Stimulated activated CD8-positive, alpha-beta memory T cell treated with anti-CD3 and anti-CD28 coated beads, Interleukin-15, amount 100 ng/mL, for 48 hours (primary cell): ENCODE measurements at places on chromosomes 7 and 10.

DNA sequence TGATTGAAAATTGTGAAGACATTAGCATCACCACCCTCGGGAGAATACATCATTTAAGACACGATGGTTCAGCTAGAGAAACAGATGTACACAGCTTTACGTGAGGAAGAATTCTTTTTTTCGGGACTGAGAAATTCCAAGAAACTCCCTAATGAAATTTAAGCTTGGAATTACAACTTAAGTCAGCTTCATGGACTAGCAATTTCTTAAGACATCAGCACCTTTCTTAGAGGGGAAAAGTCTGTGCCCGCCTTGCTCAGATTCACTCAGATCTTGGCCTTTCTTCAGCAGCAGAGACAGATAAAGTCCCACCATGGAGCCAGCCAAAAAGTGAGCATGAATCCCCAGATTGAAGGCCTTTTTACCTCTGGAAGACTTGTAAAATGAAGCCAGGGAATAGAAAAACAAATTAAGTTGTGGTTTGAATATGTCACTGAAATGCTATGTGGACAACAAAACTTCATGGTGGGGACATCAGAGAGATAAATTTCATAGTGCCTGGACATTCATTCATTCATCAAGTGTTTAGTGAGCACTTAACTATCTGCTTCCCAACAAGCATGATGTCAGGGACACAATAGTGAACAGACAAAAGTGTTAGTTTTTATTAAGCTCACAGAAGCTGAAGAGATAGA lies 32.1 kb downstream of the PRKG1 start:
- no peak for DNase-seq

DNA sequence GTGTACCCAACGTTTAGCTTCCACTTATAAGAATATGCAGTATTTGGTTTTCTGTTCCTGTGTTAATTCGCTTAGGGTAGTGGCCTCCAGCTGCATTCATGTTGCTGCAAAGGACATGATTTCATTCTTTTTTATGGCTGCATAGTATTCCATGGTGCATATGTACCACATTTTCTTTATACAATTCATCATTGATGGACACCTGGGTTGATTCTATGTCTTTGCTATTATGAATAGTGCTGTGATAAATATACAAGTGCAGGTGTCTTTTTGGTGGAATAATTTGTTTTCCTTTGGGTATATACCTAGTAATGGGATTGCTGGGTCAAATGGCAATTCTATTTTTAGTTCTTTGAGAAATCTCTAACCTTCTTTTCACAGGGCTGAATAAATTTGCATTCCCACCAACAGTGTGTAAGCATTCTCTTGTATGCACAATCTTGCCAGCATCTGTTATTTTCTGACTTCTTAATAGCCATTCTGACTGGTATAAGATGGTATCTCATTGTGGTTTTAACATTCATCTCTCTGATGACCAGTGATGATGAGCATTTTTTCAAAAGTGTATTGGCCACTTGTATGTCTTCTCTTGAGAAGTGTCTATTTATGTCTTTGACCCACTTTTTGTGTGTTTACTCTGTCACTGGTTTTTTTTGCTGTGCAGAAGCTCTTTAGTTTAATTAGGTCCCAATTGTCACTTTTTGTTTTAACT lies 72.5 kb upstream of the CC2D2B start:
- no peak for DNase-seq

DNA sequence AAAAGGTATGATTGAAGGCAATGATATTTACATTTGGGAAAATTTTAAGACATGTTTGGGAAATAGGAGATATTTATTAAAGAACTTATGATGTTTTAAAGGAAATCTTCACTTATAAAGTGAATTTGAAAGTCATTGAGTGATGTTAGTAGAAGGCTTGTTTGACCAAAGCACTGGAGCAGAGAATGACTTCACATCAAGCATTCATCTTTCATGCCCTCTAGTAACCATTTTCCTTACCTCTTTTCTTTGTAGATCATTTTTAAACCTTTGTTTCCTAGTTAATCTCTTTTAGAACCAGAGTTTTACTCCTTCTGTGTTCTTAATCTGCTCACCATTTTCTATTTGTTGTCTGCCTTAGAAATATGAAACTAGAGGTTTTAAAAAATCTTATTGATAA lies 111.3 kb upstream of the FOXP2 start:
- DNase-seq, result no peak

GRCh38 chr10:45640941-45641340 lies 31.6 kb downstream of the ZFAND4 start:
- DNase-seq, result no peak

- no peak for DNase-seq
Observed at GRCh38 chr10:3476186-3476585, 303.6 kb upstream of the PITRM1 start.

DNA sequence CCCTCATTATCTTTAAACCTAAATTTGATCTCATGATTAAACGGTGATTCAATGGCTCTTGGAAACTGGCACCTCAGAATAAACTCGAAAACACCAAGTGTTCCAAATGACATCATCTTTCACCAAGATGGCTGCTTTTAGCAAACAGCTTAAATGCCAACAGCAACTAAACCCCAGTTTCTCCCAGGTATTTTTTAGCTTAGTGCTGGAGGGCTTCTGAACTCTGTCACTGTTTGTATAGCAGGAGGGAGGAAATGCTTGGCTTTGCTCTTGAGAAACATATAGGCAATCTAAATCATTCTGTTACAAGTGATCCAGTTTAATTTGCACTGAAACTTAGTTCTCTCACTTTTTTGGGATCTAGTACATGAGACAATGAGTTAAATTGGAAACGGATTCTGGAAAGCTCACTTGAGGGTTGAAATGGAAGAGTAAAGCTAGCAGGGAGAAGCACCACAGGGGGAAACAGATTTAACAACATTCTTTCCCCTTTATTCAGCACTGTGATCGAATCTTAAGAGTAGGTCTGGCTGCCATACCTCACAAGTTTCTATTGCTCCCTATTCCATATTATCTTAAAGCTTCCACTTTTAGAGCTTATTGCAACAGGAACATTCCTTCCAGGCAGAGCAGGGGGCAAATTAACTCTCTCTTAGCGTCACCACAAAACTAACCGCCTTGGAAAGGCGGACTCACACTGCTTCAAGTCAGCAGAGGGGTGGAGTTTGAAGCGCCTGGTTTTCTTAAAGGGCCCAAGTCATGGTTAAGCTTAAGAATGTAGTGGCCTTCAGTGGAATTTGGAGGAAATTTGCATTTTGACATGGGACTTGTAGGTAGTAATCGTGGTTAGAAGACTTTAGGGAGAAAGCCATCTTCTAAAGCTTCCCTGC lies 1.8 kb upstream of the CCDC6 start:
- DNase-seq, result peak; percentile 36

DNA sequence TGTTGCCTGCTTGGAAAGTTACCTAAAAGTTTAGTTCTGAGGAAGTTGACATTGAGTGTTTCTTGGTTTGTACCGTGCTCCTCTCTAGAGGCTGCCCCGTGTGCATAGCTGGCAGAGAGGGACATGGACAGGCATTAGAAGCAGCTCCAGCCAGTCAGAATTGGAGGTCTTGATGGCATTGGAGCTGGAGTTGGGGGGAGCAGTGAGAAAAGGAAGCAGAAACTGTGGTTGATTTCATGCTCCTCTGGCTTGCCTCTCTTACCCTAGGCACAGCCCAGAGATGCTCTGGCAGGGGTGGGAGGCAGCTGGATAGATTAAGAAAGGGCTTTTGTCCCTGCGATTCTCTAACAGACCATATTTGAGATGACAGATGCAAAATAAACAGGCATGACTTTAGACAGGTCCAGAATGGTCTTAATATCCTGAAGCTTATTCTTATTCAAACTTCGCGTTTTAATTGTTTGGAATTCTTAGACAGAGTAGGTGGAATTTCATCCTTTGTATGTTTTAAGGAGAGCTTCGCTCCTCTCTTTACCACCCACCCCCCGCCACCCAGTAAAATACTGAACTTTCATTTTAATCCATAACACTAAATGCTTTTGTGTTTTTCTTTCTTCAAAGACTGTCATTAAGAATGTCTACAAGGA lies 73.5 kb upstream of the GLCCI1 start:
- DNase-seq, result no peak

- no peak for DNase-seq
Observed at GRCh38 chr7:151821226-151821625, 55.7 kb downstream of the PRKAG2 start.
